ENCODE measurements at places on chromosomes 7 and 10.
A peak's percentile ranks its signal among the peaks of the same experiment; 100 is the strongest.

- peak; percentile 56 for DNase-seq
Measured at GRCh38 chr7:157717211-157718174, 380.7 kb downstream of the DNAJB6 start.

DNA sequence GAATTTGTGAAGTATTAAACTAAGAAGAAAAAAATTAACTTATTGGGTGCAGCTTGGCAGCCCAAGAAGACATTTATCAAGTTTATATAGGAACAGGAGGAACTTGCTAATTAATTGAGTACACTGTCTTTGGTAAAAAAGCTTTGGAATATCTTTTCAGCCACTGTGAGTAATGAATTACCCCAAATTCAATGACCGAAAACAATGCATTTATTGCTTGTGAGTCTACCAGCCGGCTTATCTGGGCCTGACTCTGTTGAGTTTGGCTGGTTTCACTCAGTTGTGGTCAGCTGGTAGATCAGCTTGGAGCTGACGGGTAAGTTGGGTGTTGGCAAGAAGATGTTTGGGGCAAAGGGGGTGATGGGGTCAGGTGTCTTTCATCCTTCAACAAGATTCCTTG, 11.6 kb downstream of the GNG11 start:
- DNase-seq, result no peak

- DNase-seq, result no peak
Measured at GRCh38 chr10:8316284-8316683, 261.8 kb downstream of the GATA3 start.

DNA sequence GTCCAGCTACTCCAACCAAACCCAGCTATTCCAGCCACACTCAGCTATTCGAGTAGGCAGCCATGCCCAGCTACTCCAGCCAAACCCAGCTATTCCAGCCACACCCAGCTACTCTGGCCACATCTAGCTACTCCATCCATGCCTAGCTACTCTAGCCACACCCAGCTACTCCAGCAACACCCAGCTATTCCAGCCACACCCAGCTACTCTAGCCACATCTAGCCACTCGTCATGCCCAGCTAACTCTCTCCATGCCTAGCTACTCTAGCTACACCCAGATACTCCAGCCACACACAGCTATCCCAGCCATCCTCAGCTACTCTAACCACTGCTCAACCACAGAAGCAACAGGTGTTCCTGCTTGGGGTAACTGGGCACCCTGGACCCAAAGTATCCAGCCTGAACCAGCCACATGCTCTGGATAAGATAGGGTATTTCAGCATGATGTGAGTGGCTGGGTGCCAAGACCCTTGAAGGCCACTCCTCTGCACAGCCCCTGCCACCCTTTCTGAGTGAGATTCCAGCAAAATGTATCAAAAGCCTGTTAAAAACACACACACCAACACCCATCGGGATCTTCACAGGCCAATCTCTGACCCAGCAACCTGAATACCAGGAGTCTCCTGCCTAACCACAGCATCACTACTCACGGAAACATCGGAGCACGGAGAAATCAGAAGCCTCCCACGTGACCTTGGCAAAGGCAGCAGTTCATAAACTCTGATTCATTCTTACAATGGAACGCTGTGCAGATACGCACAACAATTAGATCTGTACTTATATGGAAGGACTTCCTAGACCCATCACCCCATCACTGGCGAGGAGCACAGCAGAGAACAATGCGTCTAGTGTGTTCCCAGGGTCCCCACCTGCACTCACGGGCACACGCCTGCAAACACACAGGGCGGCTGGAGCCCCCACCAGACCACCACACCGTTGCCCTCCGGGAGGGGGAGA, 51.8 kb upstream of the DNAAF5 start:
- DNase-seq, result no peak

DNA sequence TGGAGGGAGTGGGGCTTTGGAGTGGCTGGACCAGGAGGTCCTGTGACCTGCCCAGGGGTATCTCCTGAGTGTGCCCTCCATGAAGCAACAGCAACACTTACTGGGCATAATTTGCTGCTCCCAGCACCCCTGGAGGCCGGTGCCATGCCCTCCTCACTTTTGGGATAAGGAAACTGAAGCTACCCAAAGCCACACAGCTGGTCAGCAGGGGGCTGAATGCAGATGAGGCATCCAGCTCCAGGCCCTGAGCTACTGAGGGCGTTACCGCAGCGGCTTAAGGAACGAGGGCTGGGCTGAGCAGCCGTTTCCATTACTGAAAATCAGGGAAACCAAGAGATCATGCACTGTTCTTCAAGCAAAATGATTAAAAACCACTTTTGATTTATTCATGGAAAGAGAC, 408.9 kb downstream of the GLRX3 start:
- DNase-seq, result no peak

DNA sequence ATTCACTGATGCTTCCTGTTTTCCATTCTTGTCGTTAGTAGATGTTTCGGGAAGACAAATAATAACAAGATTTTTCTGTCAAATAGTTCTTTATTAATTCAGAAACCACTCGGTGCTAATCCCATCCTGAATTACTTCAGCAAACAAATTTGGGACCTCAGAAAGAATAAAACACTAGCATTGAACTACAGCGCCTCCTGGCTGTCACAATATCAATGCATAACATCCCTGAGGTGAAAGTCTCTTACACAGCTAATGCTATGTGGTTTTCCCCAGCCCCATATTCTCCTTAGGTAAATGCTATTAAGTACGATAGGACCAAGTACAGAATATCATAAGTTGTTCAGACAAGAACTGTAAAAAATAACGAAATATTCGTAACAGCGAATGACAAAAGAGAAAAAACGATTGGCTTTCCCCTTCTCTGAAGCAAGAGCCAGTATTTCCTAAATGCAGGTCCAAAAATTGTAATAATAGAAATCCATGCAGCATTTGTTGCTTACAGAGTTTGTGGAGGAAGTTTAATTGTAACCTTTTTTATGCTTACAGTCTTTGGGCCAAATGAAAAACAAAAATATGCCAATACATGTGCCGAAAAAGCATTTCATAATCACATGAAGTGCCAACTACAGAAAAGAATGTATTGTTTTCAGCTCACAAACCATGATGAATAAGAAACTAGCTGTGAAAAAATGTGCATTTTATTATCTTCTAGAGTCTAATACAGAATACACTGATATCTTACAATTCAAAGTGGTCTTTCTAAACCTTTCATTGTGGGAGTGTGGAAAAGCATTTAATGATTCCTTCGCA, 47.3 kb downstream of the MYPN start:
- DNase-seq, result no peak

GRCh38 chr10:102757323-102757722, 13.6 kb downstream of the WBP1L start:
- DNase-seq, result no peak

DNA sequence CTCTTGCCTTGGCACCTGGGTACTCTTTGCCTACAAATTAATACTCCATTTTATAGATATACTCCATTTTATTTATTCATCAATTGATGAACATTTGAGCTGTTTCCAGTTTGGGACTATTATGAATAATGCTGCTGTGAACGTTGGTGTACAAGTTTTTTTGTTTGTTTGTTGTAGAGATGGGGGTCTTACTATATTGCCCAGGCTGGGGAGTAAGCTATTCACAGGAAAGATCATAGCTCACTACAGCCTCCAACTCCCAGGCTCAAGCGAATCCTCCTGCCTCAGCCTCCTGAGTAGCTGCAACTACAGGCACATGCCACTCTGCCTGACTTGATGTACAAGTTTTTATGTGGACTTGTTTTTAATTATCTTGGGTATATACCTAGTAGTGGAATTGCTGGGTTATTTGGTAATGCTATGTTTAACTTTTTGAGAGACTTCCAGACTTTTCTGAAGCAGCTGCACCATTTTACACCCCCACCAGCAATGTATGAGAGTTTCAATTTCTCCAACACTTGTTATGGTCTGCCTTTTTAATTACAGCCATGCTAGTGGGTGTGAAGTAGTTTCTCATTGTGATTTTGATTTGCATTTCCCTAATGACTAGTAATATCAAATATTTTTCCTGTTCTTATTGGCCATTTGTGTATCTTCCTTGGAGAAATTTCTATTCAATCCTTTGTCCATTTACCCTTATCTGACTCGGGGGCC, 15.9 kb downstream of the WBP1L start:
- DNase-seq, result no peak

- no peak for DNase-seq
Measured at GRCh38 chr10:45179691-45180090, 135.7 kb downstream of the OR13A1 start.

DNA sequence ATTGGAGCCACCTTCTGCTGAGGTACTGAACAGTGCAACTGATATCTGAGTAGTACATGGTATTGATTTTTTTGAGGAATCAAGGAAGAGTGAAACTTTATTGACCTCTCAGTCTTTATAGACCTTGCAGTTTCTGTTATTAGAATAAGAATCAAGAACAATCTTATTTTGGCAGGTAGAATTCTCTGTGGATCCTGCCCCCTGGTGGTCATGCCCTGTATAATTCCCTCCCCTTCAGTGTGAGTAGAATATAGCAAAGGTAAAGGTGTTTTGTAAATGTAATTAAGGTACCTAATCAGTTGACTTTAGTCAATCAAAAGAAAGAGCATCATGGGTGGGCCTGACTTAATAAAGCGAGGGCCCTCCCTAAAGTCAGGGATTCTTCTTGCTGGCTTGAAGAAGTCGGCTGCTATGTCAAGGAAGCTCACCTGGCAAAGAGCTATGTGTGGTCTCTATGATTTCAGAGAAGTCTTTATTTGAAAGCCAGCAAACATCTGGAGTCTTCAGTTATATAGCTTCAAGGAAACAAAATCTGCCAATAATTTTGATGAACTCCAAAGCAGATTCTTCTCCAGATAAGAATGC, 142.8 kb downstream of the LSM5 start:
- DNase-seq, result no peak

GRCh38 chr7:91945476-91945875, 4.8 kb downstream of the AKAP9 start:
- DNase-seq, result no peak

DNA sequence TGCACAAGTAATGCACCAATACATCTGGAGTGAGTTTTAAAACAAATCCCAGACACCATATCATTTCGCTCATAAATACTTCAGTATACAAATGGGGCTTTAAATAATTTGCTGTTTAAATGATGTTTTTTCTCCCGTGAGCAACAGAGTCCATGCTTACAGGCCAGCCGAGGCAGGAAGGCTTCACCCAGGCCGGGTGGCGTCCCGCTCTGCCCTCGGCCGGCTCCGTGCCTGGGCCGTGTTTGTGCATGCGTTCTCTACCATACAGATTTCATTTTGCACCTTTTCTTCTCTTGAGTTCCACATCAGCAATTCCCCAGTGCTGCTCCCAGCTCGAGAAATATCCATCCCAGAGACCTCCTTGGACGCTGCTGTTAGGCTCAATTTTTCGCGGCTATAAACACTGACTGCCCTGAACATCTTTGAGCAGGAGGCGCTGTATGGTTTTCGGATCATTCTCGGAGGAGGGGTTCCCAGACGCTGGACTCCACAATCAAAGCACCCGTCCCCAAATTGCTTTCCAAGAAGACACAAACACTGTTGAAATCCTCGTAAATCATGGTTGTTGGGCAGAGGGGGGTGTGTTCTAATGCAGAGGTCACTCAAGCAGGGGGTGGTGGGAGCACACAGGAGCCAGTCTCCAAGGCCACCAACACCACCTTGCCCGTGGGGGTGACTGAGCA, 91.6 kb downstream of the MICALL2 start:
- DNase-seq, result no peak

GRCh38 chr7:69906283-69906995, 308.2 kb downstream of the AUTS2 start:
- DNase-seq, result no peak

DNA sequence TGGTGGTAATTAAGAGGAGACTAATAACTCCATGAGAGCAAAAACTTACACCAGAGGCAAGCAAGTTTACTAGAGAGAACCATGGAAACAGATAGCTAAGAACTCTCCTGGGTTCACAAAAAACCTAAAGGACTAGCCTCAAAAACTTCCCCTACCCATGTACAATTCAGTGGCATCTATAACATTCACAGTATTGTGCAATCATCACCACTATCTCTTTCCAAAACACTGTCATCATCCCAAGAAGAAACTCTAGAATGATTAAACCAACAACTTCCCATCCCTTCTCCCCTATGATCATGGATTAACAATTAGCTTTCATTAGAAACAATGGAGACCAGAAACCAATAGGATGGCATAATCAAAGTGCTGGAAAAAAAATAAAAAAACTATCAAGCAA, 1038.3 kb downstream of the LRMDA start:
- DNase-seq, result no peak

DNA sequence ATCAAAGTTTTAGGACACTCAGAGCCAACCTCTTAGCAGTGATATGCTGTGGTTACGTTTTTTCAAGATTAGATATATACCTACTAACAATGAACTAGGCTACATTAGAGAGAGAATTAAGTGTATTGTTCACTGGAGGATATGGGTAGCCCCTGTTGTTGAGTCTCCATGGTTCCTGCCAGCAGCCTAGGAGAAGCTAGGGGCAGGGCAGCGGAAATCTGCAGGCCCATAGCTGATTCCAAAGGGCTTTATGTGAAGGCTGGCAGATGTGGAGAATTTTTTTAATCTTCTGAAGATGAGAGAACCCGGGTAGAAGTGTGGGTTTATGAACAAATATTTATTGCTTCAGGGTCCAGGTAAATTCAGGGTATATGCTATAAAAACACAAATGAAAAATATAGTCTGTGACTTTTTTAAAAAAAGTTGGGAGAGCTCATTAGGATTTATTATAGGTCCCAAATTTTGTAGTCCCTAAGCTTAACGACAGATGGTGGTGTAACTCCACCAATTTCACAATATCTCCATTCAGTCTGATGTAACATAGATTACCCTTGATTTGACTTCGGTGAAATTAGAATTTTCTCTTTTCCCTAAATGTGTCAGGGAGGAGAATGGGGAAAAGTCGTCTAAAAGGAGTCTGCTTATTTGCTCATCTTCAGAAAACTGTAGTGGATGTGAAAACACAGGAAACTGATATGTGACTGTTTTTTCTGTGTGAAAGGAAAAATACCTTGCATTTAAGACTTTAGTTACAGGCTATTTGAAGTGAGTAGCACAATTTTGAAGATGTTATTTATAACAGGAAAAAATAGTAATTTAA, 163.0 kb upstream of the PPP1R3A start:
- no peak for DNase-seq

- no peak for DNase-seq
Measured at GRCh38 chr10:57786850-57787750, 480.6 kb downstream of the IPMK start.

- no peak for DNase-seq
Measured at GRCh38 chr7:2646680-2647571, 15.1 kb downstream of the TTYH3 start.

- no peak for DNase-seq
Measured at GRCh38 chr7:154942691-154943090, 60.2 kb downstream of the PAXIP1 start.

- no peak for DNase-seq
Measured at GRCh38 chr7:149398195-149398820, 62.6 kb downstream of the ZNF777 start.

- no peak for DNase-seq
Measured at GRCh38 chr7:127899411-127899810, 131.8 kb downstream of the LRRC4 start.

GRCh38 chr10:15605740-15606369, 113.9 kb downstream of the ITGA8 start:
- DNase-seq, result no peak

- DNase-seq, result no peak
Measured at GRCh38 chr10:80394358-80394916, 13.9 kb upstream of the PRXL2A start.
